ENCODE measurements at places on chromosomes 12 and 14.
A peak's percentile ranks its signal among the peaks of the same experiment; 100 is the strongest.

DNA sequence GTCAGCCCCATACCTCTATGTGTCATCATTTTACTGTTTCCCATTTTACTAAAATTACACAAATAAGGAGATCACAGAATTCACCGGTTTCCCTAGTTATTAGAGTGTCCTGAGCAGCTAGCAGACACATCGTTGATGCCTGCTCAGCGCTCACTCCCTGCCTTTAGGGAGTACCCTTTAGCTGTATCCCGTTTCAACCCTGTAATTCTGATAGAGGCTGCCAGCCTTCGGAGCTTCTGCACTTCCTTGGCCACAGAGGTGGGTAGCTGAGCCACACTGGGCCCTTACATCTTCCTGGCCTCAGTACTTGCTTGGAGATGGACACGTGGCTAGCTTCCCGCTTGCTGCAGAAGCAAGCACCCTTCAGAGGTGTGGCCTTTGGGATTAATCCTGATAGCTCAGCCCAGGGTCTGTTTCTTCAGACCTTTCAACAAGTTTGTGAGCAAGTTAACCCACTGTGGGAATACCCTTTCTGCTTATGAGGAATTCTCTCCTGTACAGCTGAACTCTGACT, 14.3 kb upstream of the FBXW8 start:
- DNase-seq, result no peak

DNA sequence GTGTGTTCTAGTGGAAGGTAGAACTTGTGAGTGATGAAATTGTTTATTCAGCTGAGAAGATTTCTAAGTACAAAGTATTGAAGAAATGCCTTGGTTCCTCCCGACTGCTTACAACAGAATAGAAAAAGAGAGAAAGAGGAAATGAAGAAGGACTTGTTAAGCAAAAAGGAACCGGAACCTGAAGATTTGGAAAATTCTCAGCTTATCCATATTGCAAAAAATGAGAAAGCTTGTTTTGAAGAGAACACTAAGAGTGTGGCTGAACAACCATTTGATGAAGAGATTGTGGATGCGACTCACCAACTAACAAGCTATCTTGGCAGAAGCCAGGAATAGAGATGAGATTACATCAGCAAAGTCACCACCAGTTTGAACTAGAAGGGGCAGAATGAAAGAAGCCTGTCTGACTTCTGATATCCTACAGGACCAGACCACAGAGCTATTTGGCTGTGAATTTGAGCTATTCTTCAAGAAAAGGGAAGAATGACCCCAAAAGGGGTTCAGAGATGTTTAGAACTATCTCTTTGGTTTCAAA, 15.1 kb downstream of the NDUFA9 start:
- no peak for DNase-seq

DNA sequence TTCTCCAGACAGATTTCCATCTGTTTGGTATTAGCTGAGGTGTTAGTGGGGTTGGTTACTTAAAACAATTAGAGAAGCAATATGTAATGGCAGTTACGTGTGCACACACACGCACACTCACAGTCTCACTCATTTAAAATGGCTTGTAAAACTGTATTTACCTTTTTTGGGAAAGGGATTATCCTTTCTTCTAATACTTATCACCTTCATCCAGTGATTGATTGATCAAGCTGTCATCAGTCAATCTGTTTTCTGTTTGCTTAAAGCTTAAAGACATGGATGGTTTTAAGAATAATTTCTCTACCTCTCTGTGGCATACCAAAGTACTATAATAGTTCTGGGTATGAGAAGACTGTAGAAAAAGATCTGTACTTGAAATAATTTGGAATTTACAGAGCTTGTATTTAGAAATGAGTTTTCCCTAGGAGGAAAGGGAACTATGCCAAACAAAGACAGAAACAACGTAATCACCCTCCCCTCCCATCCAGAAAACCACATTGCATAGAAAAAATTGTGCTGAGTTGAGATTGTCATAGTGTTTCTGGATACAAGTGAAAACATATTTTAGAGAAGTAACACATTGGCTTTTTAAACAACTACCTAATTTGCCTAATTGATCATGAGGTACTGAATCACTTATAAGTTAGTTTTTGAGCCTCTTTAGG, 455.8 kb downstream of the PCNX1 start:
- peak; percentile 34 for DNase-seq

DNA sequence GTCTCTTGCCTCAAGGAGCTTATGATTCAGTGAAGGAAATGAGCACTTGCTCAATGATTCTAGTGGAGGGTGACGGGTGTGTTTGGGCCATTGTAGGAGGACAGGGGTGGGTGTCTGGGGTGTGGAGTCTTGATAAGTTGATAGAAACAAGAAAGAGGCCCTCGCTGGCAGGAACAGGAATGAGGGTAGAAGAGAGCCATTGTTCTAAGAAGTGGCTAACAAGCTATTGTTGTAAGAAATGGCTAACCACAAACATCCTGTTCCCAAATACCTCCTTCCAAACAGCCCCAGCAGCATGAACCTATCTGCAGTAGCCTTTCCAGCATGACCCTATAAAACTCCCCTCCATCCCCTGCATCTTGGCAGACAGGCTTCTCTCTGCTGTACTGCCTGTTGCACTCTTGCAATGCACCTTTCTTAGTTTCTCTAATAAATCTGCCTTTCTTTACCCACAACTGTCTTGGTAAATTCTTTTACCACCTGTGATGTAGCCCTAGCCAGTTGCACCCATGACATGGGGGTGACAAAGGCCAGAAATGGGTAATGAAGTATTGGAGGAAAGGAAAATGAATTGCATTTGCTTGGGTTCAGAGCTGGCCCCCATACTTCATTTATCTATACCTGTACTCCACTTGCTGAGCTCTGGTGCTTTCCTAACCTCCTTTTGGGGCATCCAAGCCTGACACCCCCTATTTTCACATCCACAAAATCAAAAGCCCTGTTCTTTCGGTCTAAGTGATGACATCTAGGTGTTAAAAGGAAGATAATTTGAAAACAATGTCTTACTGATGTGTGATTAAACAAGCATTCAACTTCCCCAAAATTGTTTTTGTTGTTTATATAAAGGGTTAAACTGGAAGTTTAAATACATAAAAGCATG, 389.1 kb downstream of the GRIN2B start:
- no peak for DNase-seq

GRCh38 chr12:31768046-31768445, 39.2 kb upstream of the AMN1 start:
- peak; percentile 83 for DNase-seq

- DNase-seq, result no peak
Observed at GRCh38 chr12:6759741-6760140, 6.4 kb upstream of the PTMS start.

DNA sequence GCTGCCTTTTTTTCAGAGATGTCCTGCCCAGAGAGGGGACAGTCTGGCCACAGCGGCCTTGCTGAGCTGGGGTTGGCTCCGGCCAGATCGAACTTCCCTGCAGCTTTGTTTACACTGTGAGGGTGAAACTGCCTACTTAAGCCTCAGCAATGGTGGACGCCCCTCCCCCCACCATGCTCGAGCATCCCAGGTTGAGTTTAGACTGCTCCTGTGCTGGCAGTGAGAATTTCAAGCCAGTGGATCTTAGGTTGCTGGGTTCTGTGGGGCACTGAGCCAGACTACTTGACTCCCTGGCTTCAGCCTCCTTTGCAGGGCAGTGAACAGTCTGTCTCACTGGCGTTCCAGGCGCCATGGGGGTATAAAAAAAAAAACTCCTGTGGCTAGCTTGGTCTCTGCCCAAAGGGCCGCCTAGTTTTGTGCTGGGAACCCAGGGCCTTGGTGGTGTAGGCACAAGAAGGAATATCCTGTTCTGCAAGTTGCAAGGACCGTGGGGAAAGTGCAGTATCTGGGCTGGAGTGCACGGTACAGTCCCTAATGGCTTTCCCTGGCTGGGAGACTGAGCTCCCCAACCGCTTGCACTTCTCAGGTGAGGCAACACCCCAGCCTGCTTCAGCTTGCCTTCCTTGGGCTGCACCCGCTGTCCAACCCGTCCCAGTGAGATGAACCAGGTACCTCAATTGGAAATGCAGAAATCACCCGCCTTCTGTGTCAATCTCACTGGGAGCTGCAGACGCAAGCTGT, 79.1 kb downstream of the LRIG3 start:
- no peak for DNase-seq

- DNase-seq, result peak; percentile 66
Observed at GRCh38 chr14:56487090-56487667, 92.4 kb upstream of the TMEM260 start.

GRCh38 chr12:20510811-20511210, 142.5 kb downstream of the PDE3A start:
- DNase-seq, result no peak

DNA sequence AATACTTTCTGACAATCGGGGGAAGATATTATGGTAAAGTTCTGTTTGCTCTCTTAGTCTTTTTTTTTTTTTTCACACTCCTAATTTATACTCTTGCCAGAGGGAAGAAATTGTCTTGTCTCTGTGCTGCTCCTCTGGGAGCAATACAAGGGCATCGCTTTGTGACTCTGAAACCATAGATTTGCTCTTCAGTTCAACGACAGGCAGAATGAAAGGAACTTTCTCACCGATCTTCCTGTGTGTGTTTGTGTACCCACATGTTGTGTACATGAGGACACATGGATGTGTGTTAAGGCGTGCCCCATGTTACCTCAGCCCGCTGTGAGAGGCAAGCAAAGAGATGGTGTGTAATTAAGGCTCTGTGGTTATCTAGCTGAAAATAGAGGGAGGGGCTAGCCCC, 457.6 kb downstream of the EGLN3 start:
- DNase-seq, result peak; percentile 46

GRCh38 chr14:49396801-49397200, 189.4 kb downstream of the RPS29 start:
- DNase-seq, result peak; percentile 31

DNA sequence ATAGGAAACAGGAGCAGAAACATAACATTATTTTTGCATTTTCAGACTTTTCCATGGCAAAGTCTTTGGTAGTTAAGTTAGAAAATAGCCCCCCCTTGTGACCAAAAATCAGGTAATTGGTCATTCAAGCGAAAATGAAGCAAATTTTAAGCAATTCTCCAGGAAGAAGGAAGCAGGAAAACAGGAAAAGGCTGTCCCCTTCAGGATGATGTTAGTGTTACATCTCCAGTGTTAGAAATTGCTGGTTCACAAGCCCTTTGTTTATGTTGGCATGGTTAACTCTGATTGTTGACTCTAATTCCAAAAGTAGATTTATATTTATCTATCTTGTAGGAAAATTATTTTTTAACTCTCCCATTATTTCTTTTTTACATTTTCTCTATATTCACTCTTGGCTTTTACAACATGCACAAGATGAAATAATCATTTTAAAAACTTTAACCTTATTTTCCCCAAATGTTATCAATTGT, 18.8 kb upstream of the GAS2L3 start:
- peak; percentile 92 for DNase-seq

GRCh38 chr14:90890322-90891020, 74.2 kb upstream of the TTC7B start:
- DNase-seq, result no peak

- DNase-seq, result no peak
Observed at GRCh38 chr14:94653321-94653720, 41.1 kb downstream of the SERPINA3 start.

DNA sequence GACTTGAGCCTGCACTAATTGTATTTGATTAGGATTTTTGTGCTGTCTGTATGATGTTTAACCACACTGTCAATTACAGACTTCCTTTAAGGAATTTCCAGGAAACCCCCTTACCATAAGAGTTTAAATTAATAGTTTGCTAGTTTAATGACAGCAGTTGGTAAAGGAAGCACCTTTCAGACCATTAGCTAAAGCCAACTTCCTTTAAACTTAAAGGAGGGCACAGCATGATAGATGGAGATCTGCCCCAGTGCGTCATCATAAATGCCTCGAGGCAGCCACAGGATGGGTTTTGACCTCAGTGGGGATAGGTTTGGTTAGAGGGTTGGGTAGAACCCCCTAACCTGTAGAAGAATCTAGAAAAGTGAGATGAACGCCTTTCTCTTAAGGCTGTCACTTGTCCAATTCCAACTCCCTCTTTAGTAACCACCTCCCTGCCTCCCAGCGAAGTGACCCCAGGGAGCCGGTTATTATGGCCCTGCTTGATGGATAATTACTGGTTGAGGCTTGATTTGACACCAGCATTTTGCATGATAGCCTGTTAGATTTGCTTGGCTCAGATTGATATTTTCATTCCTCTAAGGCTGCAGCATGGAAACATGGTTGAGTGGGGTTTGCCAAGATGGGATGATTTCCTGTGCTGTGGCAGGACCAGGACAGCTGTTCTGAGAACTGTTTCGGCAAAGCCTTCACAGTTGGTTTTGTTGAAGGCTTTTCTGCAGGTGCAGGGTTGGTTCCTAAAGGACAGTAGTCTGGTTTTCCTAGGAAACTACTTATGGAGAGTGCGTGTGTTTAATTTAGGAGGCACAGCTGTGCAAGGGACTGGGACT, 62.7 kb downstream of the CHST11 start:
- peak; percentile 81 for DNase-seq

DNA sequence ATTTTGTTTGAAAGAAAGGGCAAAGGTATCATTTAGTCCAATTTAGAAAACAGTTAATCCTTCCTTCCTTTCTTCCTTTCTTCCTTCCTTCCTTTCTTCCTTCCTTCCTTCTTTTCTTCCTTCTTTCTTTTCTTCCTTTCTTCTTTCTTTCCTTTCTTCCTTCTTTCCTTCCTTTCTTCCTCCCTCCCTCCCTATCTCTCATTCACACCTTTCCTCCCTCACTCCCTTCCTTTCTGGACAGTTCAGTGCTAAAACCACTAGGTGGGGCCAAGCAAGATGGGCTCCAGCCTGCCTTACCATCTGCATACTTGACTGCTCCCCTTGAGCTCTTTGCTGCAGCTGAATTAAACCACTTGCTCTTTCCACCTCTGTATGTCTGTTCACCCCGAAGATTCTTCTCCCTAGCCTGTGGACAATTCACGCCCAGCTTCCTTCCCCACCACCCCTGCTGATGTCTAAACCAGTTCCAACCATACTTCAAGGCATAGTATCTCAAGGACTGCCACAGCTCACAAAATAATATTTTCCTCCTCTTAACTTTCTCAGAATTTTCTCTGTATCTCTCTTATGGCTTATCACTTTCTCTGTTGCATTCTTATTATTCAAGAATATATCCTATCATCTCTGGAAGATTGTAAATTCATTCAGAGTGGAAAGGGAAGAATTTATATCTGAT, 78.0 kb downstream of the DBX2 start:
- DNase-seq, result peak; percentile 62

GRCh38 chr12:127703026-127703425, 563.9 kb upstream of the TMEM132C start:
- no peak for DNase-seq

DNA sequence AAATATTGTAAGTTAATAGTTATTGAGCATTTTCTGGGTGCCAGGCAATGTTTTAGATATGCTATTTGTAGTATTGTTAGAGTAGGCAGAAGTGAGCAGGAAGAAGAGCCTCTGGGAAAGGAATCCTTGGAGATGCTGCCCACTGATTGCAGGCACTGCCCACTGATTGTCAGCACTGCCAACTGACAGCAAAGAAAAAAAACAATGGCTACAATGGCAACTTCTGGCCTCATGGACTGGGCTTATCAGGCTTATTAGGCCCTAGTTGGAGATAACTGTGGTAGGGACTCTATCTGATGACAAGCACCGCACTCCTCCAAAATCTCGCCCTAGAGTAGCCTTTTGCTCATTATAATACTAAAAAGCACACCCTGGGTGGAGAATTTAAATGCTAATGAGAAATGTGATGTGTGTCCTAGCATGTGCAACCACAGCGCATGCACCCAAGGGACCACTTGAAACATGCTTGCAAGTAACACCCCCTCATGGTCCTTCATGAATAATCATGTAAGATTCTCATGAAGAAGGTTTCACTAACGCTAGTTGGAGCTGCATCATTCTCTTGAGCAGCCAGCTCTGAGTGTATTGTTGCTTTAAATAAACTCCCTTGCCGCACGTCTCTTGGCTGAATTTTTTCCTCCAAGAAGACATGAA, 103.5 kb upstream of the PPP4R3A start:
- no peak for DNase-seq

All from NCI-H69 (cell line).